ENCODE measurements at places on chromosomes 13 and 19.

DNA sequence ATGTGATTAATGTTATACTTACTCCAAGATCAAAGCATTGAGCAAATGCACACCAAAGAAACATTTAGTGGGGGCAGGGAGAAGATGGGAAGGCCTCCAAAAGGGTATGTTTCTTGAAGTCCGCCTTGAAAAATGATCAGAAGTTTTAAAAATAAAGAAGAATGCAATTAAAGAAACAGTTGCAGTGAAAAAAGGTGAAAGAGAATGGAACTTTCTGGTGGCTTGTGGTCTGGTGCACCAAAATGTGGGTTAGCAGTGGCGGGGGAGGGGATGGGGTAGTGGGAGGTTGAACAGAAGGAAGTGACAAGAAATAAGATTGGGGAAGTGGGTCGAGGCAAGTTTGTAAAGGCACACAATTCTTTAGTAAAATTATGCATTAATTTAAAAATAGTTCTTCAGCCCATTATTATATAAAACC is 2.5 kb downstream of the LCP1 start:
- DNase-seq, result peak; percentile 50

DNA sequence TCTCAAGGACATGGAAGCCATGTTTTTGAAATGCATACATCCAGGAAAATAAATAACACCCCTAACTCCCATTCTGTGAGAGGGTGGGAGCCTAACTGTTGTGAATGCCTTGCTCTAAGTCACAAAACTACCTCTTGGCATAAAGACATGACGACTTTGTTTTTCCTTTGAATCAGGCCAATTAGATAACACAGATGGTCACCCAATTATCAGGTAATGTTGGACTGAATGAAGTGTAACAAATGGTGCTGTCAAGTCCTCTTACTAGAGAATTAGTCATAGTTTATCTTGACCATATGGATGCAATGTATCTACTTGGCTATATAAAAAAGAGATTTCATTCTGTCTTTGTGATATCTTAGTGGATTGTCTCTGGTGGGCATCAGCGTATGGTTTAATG is 553.6 kb upstream of the ATXN8OS start:
- no peak for DNase-seq

GRCh38 chr13:95499811-95500712 is 52.5 kb upstream of the CLDN10 start:
- no peak for DNase-seq

GRCh38 chr13:99985886-99986527 is 4.4 kb downstream of the ZIC2 start:
- no peak for DNase-seq

DNA sequence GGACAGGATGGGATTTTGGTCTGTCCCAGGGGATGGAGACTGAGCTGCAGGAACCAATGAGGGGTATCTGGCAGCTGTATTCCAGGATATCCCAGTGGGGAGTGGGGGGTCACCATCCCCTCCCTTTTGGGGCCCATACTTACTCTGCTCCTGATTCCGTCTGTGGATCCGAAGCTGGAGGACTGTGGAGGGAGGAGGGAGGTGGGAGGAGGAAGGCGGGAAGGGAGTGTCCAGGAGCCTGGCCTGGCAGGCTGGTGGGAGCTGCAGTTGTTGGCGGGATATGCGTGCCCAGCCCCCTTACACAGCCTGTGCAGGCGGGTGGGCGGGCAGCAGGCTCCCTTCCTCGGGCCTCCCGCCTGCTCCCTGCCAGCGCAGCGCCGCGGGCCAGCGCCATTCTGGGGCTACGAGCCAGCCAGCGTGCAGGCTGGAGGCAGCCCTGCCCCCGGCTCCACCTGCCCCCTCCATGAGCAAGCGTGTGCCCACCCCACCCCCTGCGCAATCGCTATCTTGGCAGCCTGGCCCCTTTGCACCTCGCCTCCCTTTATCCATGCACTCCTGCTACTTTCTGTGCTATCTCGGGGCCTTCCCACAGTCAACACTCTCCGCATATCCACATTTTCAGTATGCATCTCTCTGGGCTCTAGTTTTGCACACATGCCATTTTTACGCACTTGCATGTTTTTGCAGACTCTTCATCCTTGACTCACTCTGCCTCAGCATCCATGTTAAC is 2.8 kb downstream of the MAMSTR start:
- no peak for DNase-seq

DNA sequence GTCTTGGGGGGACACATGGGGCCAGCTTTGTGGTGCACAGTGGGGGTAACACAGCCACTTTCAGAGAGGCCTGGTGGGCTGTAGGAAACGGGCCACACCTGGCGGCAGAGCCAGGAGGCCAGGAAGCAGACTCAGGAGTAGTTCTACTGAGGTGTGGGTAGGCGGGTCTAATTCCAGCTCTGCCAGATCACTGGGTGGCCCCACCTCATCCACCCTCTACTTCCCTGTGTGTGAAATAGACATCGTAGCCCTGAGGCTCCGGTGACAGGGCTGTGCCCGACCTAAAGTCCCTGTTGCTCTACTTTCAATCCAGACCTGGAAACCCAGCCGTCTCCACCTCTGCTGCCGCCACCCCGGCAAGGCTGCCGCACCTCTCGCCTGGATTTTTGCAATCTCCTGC is 4.0 kb downstream of the NKPD1 start:
- no peak for DNase-seq

DNA sequence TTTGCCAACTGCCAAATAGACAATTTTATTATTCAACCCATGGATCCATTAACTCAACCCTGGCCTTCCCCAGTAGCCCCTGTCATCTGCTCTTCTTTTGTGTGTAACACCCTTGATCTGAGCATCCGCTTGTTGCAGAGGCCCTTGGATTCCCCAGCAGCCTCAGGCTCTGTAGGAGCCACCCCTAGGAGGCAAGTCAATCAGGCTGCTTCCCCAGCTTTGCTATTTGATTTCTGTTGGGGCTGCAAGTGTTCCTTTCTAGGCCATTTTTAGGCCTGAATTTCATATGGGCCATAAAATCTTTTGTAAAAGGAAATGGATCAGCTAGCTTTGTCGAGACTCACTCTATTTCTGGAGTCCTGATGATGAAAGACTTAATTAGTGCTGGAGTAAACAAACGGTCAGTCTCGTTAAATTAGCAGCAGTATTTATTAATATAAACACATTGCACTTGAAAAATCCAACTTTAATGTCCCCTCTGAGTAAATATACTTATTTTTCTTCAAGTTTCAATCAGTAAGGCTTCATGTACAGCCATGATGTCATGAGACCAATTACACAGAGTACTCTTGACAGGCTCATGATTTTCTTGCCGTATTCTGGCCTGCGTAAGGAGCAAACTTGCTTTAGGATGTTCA is 105.3 kb downstream of the RGCC start:
- no peak for DNase-seq
